NCI-H69 (cell line): ENCODE measurements at places on chromosomes 12 and 14.

- DNase-seq, result no peak
Observed at GRCh38 chr14:99807413-99808153, 14.4 kb downstream of the EML1 start.

- DNase-seq, result no peak
Observed at GRCh38 chr14:58861586-58861985, 223.8 kb downstream of the DACT1 start.

DNA sequence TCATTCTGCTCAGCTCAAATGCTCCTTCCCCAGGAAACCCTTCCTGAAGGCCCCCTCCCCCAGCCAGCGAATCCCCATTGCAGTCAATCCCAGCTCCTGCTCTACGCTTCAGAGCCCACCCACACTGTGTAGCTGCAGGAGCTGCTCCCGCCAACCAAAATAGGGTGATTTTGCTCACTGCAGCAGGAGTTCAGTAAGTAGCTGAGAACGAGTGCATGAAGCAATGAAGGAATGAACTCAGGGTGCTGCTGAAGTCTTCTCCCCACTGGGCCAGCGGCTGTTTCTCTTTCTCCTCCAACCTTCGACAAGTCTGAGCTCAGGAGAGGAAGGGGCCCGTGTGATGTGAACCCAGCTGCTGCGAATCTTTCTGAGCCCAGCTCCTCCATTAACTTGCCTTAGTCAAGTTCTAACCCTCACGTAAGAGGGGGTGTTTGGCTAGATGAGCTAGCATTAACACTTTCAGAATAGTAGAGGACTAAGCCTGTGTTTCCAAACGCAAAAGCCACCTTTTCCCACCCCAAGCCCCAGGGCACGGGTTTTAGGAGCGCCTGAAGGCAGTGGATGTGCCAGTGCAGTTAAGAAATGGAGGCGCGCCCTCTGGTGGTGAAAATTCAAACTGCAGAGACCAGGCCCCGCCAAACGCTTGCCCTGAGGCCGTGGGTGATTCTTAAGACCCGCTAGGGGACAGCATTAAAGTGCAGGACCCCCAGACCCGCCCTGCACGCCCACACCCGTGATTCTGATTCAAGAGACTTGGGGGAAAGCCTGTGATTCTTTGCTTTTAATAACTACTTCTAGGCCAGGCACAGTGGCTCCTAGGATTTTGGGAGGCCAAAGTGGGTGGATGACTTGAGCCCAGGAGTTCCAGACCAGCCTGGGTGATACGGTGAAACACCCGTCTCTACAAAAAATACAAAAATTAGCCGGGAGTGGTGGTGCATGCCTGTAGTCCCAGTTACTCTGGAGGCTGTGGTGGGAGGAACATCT lies 11.9 kb upstream of the SERPINA4 start:
- DNase-seq, result peak; percentile 51

- DNase-seq, result no peak
Observed at GRCh38 chr14:30854492-30854891, 19.9 kb upstream of the COCH start.

DNA sequence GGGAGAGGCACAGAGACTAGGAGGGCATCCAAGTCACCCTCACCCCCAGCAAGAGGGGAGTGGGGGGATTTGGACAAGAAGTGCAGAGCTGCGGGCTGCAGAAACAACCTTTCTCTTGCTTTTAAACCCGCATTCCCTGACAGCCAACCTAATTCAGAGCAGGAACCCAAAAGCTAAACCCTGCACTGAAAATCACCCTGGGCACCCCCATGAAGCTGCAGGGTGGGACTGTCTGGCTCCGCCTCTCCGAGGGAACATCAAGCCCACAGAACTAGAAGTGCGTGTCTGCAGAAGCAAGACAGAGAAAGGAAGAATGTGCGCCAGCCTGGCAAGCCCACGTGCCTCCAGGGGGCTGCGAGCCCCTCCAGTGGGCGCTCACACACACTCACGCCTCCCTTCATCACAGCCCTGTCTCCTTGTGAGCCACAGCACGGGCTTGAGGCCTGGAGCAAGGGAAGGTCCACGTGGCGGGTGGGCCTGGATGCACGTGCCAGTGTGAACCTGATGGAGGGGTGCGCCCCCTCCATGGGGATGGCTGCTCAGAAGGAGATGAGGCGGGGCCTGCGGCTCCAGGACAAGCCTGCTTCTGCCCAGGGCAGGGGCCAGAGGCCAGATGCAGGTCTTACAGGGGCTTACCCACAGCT lies 27.8 kb upstream of the PNMA1 start:
- DNase-seq, result no peak

DNA sequence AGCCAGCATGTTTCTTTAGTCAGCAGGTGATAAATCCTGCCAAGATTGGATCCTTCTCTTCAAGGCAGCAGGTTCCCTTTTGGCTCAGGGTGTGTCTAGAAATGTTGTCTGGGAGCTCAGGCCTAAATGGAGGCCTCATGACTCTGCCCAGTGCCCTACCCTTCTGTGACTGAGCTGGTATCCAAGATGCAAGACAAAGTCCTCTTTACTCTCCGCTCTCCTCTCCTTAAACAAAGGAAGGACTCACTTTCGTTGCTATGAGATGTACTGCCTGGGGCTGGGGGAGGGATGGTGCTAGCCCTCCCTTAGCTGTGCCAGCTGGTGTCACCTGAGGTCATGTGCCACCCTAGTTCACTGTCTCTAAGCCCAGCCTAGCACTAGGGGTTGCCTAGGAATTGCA lies 13.8 kb upstream of the TMPRSS12 start:
- DNase-seq, result peak; percentile 36

DNA sequence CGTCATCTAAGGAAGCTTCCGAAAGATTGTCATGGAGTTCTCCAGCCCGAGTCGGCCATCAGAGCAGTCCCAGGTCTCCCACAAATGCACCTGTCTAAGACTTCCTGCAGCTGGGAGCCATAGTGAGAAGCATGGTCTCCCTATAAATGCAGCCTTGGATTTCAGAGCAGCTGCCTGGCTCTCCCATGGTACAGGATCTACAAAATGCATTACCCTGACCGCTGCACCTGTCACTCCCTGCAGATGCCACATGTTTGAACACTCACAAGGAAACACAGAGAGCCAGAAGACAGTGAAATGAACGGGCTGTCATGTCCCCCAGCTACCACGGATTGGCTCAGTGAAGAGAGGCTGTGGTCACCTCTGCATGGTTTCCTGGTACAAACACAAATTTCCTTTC lies 702.7 kb downstream of the MED13L start:
- no peak for DNase-seq

GRCh38 chr12:53828598-53828997 lies 76.8 kb upstream of the CISTR start:
- no peak for DNase-seq

GRCh38 chr12:94488463-94488862 lies 28.8 kb upstream of the CEP83 start:
- no peak for DNase-seq

GRCh38 chr12:93571365-93571924 lies 1.0 kb upstream of the SOCS2 start:
- DNase-seq, result peak; percentile 87

GRCh38 chr14:68687746-68688145 lies 105.1 kb downstream of the ZFP36L1 start:
- no peak for DNase-seq

- no peak for DNase-seq
Observed at GRCh38 chr14:95503365-95504134, 12.9 kb downstream of the SYNE3 start.

DNA sequence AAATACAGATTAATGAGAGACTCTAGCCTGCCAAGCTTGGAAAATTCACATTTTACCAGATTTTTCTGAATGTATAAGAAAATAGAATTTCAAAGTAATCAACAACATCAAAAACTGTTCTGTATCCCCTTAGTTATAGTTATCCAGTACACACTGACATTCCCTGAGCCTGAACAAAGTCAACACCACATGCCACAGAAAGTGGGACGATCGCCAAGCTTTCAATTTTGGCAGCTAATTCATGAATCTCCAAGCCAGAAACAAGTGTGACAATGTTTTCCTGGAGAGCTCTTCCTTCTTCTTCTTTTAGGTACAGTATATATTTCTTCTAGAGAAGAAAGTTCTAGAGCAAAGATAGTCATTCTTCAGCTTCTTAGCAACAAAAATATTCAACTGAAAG lies 290.2 kb downstream of the PRKD1 start:
- DNase-seq, result peak; percentile 85
